OCI-M1 (cell line): ENCODE measurements at places on chromosomes 7 and 10.

DNA sequence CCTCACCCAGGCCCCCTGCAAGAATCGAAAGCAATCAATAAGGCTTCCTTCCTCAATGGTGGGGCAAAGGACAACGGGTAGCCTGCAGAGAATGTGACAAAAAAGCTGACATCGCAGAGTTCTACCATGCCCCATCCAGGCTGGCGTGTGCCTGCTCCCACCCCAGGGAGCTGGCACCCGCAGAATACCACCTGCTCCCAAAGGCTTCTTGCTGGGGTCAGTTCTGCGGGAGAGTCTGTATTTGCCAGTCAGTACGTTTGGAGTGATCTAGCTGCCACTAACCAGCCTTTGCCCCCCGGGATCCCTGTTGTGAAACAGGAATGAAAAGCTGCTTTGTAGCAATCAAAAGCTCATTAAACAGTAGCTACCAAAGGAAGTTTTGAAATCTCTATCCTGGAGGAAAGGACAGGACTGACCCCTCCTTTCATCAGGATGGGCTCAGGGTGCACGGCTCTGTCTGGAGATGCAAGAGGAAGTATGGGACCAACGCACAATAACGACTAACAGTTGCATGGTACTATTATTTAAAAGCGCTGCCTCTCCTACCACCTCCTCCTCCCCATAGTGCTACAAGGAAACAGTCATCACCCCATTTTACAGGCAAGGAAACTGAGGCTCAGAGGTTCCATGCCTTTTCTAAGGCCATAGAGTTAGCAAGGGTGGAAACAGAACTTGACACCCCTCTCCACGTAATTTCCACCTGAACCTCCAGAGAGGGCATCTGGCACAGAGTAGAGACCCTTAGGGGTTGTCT is 67.0 kb downstream of the FGFR2 start:
- no peak for DNase-seq

- no peak for DNase-seq
These were observed 103.6 kb downstream of the PRPF18 start for GRCh38 chr10:13690281-13690825.

GRCh38 chr7:131687296-131687695 is 130.9 kb upstream of the PODXL start:
- DNase-seq: no peak

DNA sequence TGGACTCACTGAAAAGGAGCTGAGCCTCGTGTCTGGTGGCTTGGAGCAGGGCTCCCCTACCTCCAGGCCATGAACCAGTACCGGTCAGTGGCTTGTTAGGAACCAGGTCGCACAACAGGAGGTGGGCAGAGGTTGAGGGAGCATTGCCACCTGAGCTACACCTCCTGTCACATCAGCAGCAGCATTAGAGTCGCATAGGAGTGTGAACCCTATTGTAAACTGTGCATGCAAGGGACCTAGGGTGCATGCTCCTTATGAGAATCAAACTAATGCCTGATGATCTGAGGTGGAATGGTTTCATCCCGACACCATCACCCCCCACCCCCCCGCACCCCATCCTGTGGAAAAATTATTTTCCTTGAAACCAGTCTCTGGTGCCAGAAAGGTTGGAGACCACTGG is 50.4 kb downstream of the TSPAN15 start:
- no peak for DNase-seq

GRCh38 chr7:30027740-30028215 is 434 bp upstream of the PLEKHA8 start:
- no peak for DNase-seq

DNA sequence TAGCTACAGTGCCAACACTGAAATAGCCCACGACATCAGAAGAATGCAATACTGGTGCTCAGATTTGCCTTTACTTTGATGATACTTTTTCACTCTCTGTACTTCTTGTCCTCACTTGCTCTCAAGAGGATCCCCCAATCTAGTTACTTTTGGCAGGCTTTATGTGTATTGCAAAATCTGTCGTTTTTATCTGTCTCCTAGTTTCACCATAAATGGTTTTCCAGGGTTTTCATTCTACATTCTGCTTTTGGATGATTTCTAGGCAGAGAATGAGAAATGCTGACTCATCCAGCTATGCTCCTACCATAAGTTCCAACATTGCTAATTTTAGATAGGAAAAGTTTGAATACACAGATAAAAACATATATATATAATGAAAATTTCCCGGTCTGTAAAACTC is 659.5 kb upstream of the NRG3 start:
- DNase-seq: peak; percentile 44

- DNase-seq: no peak
These were observed 104.7 kb downstream of the SFMBT2 start for GRCh38 chr10:7306147-7306546.

DNA sequence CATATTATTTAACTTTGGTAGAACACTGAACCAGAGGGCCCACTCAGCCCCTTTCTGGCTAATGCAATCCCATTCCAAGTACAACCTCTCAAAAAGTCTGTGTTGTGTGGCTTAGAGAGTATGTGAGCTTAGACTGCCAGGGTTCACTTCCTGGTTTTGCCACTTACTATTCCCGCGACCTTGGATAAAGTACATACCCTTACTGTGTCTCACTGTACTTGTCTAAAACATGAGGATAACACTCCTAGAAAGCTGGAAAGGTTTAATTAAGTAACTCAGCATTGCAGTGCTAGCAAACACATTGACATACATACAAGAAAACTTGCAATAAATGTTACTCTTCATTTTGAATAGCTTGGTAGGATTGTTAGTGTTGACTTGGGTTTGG is 215.8 kb downstream of the CHCHD3 start:
- no peak for DNase-seq

GRCh38 chr7:66255534-66256100 is 50.5 kb downstream of the TPST1 start:
- DNase-seq: no peak

GRCh38 chr10:129790715-129791446 is 173.2 kb downstream of the EBF3 start:
- no peak for DNase-seq

DNA sequence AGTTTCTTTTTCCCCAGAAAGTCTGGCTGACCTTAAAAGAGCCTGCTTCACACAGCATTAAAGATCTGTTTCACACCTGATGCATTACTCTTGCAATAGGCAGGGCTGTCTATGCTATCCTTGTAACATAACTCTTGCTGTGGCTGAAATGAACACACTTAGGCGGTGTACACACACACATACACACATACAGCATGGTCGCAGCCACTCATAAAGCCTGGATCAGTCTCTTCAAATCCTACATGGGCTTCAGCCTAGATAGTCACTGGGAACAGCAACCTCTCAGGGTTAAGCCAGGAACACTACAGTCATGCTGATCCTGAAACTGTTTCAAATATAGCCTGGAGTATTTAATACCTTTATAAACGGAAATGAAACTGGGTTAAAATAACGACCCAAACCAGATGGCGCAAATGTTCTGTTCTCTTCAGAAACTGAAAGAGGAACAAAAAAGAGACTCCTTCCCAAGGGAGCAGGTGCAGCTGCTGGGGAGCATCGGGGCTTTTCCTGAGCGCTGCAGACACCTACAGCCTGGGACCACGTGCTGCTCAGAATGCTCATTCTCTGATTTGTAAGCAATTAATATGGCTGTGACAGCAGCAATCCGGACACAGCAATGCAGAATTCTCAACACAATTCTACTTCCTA is 61.0 kb upstream of the SFMBT2 start:
- DNase-seq: peak; percentile 16

GRCh38 chr7:45240273-45240771 is 82.7 kb downstream of the RAMP3 start:
- DNase-seq: no peak

- no peak for DNase-seq
These were observed 79.5 kb downstream of the EEPD1 start for GRCh38 chr7:36232555-36232954.

DNA sequence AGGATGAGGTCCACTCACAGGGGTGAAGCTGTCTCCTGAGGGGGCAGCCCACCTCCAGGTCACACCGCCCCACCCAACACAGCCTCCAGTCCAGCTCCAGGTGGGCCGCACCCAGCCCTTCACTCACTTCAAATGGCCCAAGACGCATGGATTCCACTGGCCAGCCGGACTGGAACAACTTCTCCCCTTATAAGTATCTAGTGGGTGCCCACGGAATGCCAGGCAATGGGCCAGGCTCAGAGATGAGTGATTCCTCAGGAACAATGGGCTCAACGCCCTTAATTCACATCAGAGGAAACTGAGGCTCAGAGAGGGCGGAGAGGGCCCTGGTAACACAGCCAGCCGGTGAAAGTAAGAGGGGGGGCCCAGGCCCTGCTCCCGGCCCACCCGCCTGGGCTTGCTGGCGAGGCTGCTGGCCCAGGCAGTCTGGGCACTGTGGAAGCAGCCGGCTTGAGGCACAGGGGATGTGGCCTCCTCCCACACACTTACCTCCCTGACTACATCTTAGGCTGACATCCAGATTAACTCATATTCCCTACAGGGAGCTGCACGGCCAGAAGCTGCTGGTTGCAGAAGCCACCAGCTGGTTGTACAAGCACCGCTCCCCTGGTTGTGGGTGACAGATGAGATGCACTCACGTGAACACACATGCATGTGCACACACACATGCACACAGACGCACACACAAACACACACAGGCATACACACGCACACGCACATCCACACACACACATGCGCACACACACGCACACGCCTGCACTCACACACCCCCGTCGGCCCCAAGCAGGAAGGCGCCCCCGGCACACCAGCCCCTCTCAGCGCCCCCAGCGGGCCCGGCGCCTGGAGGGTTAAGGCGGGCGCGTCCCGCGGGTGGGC is 1.0 kb upstream of the FAM20C start:
- no peak for DNase-seq
